ENCODE measurements at places on chromosomes 11 and 22.
A peak's percentile ranks its signal among the peaks of the same experiment; 100 is the strongest.

- peak; percentile 14 for DNase-seq
Measured at GRCh38 chr11:7665473-7666291, 7.6 kb downstream of the CYB5R2 start.

GRCh38 chr11:66593650-66594049 is 665 bp downstream of the CCS start:
- DNase-seq, result no peak

DNA sequence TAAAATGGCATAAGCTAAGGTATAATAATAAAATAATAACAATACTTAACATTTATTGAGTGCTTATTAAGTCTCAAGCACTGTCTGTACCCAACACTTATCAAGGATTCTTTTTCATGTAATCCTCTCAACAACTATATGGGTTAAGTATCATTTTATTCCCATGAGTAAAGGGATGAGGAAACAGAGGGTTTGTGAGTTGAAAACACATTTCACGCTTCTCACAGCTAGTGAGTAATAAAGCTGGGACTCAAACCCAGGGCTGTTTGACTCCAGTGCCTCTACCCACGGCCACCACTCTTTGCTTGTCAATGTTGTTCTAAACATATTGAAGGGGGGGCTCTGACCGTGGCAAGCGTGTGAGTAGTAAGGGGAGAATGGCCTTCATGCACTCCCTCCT is 8.7 kb downstream of the CD3E start:
- no peak for DNase-seq

DNA sequence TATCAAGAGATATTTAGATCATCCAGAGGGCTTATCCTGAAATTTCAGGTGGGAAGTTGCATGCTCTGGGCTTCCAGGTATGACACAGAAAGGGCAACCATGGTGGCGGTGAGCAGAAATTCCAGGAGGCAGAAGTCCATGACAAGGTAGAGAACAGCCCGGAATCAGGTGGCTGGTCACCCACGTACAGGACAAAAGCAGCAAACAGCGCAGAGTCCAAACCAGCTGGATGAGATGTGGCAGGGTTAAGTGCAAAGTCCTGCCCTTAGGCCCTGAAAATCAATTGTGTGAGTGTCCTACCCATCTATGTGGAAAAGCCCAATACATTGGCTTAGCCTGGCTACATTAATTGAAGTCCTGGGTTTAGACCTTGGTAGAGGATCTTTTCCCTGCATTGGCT is 11.6 kb downstream of the PPFIBP2 start:
- no peak for DNase-seq

All from stimulated activated CD8-positive, alpha-beta memory T cell treated with anti-CD3 and anti-CD28 coated beads, Interleukin-7, amount 100 ng/mL, for 1 hour (primary cell).